ENCODE measurements at places on chromosomes 1 and 21. TPM values are rescaled to one million over a fixed set of nuclear protein-coding genes. Genes with fewer than 3 reads are reported as not detected.

The CFH gene
- total RNA-seq: 33.3 TPM

The ITGB2 gene
- 0.42 TPM for total RNA-seq

The SPRR5 gene
- total RNA-seq: 0.71 TPM

The CD1E gene
- total RNA-seq: not detected

The OR2G6 gene
- total RNA-seq: not detected

The MXRA8 gene
- total RNA-seq: 4.9 TPM

The VTCN1 gene
- 0.35 TPM for total RNA-seq

The NME7 gene
- 25.2 TPM for total RNA-seq

The AADACL4 gene
- not detected for total RNA-seq

The EFNA1 gene
- total RNA-seq: 26.1 TPM

The VCAM1 gene
- total RNA-seq: 0.07 TPM

The XCL1 gene
- total RNA-seq: not detected

The IL6R gene
- total RNA-seq: 41.9 TPM

The CR1L gene
- not detected for total RNA-seq

The SDC3 gene
- total RNA-seq: 7.3 TPM

The KANK4 gene
- 2.5 TPM for total RNA-seq

The LCE2A gene
- not detected for total RNA-seq

The ETNK2 gene
- total RNA-seq: 17.7 TPM

The KRTCAP2 gene
- 130 TPM for total RNA-seq

The ZNF648 gene
- not detected for total RNA-seq

The KRTAP13-2 gene
- total RNA-seq: not detected

The RSPH1 gene
- total RNA-seq: 0.23 TPM

The DUSP12 gene
- total RNA-seq: 22.7 TPM

The IFI44L gene
- total RNA-seq: 0.28 TPM

The C1orf226 gene
- 0.46 TPM for total RNA-seq

The NT5C1A gene
- not detected for total RNA-seq

The ARMH1 gene
- total RNA-seq: not detected

The CHRNB2 gene
- not detected for total RNA-seq

The AGO3 gene
- 14.0 TPM for total RNA-seq

The SLC45A3 gene
- total RNA-seq: 6.2 TPM

The CD244 gene
- not detected for total RNA-seq

The VWA5B1 gene
- total RNA-seq: not detected

The USP1 gene
- total RNA-seq: 23.3 TPM

The LRRC71 gene
- not detected for total RNA-seq

The OR2T34 gene
- total RNA-seq: not detected

The ATAD3C gene
- 0.14 TPM for total RNA-seq
